ENCODE measurements at places on chromosomes 4 and X.
A peak's percentile ranks its signal among the peaks of the same experiment; 100 is the strongest.

DNA sequence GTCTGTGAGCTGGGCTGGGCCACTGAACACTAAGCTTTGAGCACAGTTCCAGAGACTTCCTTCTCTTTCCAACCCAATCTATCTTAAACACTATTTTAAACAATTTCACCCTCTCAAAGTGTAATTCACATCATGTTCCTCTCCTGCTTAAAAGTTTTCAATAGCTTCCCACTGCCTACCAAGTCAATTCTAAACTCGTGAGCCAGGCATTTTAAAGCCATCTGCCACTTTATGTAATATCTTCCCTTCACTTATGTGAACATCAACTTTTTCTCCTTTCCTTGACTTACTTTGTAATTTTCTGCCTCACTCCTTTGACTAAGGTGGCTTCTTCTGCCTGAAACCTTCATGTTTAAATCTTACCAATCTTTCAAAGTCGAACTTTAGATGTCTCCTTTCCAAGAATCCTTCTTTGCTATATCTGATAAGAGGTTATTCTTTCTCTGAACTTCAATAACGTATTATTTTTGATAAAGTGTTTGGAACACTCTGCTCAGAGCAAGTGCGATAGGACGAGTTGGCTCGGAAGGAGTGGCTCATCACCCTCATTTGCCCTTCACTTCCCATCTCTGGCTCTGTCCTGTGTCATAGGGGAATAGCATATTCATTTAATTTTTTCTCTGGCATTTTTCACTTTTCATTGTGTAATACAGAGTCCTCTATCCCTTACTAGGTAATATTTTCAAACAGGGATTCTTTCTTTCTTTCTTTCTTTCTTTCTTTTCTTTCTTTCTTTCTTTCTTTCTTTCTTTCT is 13.0 kb upstream of the SPARCL1 start:
- no peak for DNase-seq

- DNase-seq = no peak
Measured at GRCh38 chr4:149884046-149884445, 68.4 kb upstream of the IQCM start.

- no peak for DNase-seq
Measured at GRCh38 chr4:73725985-73726384, 14.4 kb upstream of the CXCL8 start.

DNA sequence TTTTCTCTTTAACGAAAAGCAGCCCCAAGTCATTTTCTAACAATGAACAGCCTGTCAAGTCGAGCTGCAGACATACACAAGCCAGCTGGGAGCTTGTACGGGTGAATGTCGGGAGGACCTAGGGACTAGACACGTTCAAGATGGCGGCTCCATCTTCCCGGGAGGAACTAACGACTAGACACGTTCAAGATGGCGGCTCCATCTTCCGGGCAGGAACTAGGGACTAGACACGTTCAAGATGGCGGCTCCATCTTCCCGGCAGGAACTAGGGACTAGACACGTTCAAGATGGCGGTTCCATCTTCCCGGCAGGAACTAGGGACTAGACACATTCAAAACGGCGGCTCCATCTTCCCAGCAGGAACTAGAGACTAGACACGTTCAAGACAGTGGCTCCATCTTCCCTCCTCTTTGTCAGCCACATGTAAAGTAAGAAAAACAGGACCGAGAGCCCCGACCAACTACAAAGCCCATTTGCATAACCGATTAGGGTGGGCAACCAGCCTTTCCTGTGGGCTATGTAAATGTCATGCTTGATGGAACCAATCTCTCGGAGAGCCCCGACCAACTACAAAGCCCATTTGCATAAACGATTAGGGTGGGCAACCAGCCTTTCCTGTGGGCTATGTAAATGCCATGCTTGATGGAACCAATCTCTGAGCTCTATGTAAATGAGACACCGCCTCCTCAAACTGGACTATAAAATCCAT is 175.5 kb downstream of the DHRSX start:
- DNase-seq = peak; percentile 10

DNA sequence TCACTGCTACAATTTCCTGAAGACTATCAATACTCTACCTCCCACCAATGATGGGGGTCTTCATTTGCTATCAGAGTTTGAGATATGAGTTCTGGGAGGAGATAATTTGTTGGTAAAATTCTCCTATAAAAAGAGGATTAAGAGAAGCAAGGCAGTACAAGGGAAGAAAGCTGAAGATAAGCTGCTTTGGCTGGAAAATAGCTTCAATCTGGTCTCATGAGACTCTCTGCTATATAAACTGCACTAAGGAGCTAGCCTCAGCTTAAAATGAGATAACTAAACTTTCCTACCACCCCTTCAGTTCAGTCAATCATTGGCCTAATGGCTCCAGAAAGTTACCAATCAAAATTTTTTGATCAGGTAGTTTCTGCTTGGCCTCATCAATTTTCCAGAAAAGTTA is 2105.0 kb downstream of the ARAP2 start:
- no peak for DNase-seq

- no peak for DNase-seq
Measured at GRCh38 chrX:7146703-7147412, 654 bp upstream of the STS start.

- peak; percentile 33 for DNase-seq
Measured at GRCh38 chrX:154327038-154327820, 31.6 kb downstream of the TKTL1 start.

DNA sequence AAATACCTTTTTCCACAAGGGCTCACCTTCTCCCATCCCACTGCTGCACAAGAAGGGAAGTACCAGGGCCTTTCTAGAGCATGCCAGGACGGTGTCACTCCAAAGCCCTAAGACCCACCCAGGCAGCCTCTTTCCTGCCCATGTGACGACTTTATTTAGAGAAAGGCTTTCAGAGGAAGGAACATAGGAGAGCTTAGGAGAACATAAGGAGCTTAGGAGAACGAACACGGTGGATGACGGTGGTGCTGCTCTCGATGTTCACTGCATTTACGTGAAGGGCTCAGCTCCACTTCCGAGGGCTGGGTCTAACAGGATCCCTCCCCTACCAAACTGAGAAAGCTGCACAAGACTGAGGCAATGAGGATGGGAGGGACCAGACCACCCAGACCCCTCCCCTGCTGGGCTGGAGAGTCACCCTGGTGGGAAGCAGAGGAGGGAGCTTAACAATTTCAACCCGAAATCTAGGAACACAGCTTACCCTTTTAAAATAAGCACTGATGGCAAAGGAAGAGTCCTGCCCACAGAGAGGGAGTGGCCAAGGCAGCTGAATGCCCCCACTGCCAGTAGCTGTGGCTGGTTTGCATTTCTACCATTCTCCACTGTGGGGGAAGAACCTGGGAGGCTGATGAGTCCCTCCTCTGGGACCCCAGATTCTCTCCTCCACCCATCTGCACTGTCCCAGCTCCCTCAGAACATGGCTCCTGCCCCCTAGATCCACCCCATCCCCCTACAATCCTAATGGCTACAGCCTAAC is 29.8 kb downstream of the ZFYVE28 start:
- DNase-seq = no peak

DNA sequence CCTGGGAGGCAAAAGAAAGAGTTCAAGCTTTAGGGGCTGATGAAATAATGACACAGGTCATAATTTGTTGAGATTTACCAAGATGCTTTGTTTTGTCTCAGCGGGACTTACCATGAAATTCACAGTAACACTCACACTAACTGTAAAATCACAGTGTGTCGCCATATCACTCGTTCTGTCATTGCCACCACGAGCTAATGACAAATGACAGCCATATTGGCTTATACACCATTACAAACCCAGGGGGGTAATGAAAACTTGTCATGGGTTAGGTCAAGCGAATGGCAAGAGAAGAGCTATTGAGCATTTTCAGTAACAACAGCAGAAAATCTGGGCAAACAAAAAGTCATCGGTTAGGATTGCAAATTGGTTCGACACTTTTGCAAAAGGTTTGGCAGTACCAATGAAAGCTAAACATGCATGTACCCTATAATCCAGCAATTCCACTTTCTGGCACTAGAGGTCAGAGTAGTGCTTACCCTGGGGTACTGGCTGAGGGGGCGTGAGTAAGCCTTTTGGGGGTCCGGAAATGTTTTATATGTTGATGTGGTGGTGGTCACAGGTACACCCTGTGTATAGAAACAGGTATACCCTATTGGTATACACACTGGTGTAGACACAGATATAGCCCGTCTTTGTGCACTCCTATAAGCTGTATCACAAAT is 83.9 kb upstream of the RAI2 start:
- DNase-seq = no peak

DNA sequence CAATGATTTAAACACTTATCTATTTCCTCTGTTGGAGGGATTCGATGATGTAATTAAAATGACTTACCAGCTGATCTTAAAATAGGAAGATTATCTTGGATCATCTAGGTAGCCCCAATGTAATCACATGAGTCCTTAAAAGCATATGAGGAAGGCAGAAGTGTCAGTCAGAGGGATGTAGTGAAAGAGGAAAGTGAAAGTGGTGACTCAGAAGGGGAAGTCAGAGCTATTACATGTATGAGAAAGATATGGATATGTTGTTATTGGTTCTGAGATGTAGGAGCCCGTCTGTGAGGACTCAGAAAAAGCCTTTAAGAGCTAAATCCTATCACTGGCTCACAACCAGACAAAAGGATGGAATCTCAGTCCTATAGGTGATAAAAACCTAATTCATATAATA is 456.4 kb downstream of the DACH2 start:
- DNase-seq = no peak

- no peak for DNase-seq
Measured at GRCh38 chr4:90121676-90122354, 5.4 kb upstream of the CCSER1 start.

DNA sequence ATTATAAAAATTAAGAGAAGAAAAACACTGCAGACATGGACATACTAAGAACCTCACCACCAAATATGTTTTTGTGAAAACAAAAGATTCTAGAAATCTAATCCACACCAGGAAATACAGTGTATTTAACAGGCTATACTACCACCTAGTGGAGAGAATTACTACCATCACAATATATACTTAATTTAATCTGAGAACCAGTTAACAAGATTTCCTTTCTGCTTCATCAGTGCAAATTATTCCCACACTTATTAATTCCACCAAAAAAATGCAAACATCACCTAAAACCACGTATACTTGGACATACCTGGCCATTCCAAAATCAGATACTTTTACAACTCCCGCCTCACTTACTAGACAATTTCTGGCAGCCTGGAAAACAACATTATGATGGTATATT is 7.0 kb upstream of the TXK start:
- peak; percentile 53 for DNase-seq

GRCh38 chrX:105564501-105564900 is 257.8 kb upstream of the NRK start:
- no peak for DNase-seq

DNA sequence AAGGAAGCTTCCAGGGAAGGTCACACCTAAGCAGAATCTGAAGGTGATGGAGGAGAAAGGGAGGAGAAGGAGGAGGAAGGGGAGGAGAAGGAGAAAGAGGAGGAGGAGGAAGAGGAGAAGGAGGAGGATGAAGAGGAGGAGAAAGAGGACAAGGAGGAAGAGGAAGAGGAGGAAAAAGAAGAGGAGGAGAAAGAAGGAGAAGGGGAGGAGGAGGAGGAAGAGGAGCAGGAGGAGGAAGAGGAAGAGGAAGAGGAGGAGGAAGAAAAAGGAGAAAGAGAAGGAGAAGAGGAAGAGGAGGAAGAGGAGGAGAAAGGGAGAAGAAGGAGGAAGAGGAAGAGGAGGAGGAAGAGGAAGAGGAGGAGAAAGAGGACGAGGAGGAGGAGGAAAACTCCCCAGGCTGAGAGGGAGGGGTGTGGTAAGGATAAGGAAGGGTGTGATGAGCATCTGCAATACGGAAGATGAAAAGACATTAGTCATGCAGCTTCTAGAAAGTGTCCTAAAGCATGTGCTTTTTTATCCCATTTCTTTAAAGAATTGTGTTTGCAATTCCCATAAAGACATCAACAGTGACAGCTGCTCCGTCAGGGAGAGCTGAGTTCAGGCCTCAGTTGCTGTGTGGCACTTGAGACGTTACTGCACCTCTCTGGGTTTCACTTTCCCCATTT is 41.1 kb downstream of the CRMP1 start:
- DNase-seq = no peak

DNA sequence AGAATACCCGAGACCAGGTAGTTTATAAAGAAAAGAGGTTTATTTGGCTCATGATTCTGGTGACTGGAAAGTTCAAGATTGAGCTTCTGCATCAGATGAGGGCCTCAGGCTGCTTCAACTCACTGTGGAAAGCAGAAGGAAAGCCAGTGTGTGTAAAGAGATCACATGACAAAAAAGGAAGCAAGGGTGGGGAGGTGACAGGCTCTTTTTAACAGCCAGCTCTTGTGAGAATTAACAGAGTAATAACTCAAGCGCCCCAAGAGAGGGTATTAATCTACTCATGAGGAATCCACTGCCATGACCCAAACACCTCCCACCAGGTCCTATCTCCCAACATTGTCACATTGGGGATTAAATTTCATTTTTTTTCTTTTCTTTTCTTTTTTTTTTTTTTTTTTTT is 6.3 kb upstream of the YIPF6 start:
- no peak for DNase-seq

DNA sequence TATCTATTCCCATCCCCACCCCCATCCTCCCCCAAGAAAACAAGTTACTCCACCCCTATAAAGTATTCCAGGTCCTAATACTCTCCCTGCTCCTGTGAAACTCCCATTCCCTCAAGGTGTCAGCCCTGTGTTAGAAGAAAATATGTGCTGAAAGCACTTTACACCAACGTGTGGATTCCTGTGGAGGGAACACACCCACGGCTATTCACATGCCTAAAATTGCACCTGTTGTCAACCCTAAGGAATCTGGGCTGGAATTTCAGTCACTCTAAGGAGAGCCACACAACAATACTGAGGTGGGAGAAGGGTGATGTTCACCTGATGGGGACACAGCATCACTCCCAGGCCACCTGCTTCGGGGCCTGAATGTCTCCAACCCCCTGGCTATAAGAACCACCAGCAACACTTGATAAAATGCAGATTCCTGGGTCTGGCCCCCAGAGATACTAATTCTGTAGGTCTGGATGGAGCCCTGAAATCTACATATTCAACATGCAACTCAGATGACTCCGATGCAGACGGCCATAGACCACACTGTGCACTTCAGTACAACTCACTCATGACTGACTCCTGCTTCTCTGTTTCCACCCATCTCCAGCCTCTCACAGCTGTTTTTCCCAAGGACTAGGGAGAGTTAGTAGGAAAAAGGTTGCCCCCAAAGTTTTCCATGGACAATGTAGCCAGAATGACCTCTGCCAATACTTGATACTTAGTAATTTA is 15.8 kb downstream of the SCD5 start:
- no peak for DNase-seq

All from B cell (primary cell).